ENCODE measurements at places on chromosomes 2 and 18.

DNA sequence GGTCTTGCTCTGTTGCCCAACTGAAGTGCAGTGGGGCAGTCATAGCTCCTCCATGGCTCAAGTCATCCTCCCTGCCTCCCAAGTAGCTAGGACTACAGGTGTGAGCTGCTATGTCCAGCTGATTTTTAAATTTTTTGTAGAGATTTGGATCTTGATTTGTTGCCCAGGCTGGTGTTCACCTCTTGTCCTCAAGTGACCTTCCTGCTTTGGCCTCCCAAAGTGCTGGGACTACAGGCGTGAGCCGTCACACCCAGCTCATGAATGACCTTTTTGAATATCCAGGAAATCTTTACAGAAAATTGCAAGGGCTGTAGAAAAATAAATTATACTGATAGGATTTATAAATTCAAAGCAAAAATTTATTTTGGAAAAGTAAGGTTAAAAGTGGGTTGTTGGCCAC, 17.4 kb downstream of the ACTR3 start:
- DNase-seq, result no peak

- DNase-seq, result no peak
Measured at GRCh38 chr2:166090346-166090745, 37.5 kb downstream of the SCN1A start.

DNA sequence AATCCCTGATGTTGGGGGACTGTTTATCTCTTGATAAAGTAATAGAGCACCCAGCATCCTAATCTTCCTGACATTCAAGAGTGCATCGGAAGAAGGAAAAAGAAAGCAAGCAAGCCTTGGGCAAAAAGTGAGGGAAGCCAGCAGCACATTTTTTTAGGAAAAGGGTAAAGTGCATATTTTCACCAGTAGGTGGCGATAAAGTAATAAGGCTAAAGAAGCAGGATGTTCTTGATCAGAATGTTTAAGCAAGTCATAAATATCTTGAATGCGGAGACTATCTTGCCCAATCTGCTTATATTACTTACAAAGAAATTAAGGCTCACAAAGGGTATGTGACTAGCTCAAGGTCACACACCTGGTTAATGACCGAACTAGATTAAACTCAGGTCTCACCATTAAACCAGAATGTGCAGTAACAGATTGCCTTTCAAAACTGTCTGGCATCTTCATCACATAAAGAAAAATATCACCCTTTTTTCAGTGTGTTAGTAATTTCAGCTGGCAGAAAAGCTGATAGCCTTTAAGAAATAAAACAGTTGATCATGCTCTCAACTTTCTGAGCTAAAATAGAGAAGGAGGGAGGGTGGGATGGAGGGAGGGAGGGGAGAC, 83.8 kb downstream of the VIT start:
- no peak for DNase-seq

GRCh38 chr2:119756837-119757236, 2.9 kb upstream of the PTPN4 start:
- DNase-seq, result peak; percentile 23

DNA sequence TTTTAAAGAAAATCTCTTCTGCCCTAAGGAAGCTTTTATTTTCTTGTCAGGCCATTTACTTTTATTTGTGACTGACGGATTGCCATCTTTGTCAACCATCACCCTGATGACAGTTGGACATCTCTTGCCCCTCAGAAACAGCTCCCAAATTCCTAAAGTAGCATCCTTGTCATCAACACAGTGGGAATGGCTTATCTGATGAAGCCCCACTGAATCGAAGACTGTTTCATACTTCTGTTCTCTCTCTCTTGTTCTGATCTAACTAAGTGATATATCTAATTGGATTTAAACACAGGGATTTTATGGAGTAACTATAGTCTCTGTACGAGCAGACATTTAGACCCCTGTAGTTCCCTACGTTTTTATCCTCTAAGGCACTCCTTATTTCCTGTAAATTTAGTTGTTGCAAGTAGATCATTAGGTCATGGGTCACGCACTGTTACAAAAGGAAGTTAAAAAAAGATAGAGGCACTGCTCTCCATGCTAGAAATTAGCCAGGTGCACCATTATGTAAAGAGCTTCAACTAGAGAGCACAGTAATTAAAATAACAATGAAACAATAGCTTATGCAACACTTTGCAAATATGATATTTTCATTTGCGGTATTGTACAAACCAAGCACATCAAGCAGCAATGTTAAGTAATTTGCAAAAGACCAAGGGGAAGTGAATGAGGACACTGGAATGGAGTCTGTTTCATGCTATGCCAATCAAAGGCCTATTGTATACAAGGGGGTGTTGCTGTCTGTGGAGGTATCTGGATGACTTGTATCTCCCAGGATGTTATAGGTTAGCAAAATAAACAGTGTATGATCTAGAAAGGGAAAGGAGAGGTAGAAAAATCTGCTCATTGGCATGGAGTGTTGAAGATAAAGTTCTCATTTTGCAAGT, 284.7 kb downstream of the LRRTM1 start:
- DNase-seq, result no peak

GRCh38 chr2:70101174-70101573, 13.9 kb downstream of the PCBP1 start:
- DNase-seq, result no peak

DNA sequence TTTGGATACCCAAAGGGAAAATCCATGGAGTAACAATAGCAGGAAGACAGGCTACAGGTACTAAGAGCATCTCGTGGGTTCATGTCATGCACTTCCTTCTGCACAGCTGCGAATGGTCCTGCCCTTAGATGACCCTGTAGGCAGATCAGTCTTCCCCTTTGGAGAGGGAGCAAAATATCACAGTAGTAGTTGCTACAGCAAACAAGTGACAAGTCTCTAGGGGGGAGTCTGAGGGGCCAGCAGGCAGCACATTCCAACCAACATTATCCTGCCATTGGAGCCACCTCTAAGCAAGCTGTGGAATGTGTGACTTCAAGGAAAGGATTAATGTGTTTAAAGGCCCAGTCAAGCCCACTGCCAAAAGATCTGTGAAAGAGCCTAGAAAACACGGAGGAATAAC, 273.2 kb upstream of the PARD3B start:
- DNase-seq, result no peak

- DNase-seq, result peak; percentile 42
Measured at GRCh38 chr18:6920099-6920955, 190.8 kb downstream of the ARHGAP28 start.

DNA sequence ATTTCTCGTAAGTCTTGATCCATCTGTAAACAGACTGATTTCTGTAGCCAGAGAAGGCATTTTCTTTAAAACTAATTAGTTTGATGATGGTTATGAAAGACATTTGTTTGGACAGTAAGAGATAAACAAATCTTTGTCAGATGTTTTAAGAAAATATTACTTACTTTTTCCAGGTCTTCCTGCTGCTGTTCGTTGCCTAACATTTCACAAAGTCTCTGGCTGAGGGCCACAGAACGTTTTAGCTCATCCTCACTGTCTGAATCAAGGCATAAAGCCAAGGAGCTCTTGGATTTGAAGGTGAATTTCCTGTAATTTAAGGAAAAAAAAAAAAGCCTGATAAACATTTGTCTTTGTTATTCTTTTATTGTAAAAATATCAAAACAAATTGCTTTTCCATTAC, 57.8 kb downstream of the VIL1 start:
- peak; percentile 69 for DNase-seq

- no peak for DNase-seq
Measured at GRCh38 chr18:66795051-66795450, 191.2 kb upstream of the CDH19 start.

DNA sequence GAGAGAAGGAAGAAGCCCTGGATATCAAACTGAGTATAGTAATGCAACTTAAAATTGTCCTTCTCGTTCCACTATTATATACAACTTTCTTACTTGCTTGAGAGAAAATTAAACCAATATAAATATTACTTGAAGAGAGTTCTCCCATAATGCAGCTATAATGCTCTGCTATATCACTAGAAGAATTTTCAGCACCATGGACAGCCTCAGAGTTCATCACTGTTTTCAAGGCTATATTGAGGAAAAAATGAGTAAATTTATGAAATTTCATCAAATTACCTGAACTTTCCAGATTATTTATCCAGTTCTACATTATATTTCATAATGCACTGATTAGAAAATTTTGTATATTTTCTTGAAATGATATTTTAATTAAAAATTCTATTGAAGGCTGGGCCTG, 1053.5 kb upstream of the FAM98A start:
- no peak for DNase-seq

DNA sequence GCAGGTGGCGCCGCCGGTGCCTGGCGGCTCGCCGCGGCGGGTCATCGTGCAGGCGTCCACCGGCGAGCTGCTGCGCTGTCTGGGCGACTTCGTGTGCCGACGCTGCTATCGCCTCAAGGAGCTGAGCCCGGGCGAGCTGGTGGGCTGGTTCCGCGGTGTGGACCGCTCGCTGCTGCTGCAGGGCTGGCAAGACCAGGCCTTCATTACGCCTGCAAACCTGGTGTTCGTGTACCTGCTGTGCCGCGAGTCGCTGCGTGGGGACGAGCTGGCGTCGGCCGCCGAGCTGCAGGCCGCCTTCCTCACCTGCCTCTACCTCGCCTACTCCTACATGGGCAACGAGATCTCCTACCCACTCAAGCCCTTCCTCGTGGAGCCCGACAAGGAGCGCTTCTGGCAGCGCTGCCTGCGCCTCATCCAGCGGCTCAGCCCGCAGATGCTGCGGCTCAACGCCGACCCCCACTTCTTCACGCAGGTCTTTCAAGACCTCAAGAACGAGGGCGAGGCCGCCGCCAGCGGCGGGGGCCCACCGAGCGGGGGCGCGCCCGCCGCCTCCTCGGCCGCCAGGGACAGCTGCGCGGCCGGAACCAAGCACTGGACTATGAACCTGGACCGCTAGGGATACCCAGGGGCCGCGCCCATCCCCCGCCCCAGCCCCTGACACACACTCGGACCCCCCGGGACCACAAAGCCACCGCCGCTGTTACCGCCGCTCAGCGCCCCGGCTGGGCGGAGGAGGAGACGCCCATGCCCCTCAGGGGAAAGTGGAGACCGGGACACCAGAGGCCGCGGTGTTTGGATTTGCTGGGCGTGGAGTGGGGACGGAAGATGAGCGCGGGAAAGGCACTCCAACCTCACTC, 1.1 kb downstream of the CDK5R2 start:
- no peak for DNase-seq

- no peak for DNase-seq
Measured at GRCh38 chr2:9115229-9115628, 91.4 kb upstream of the ASAP2 start.

DNA sequence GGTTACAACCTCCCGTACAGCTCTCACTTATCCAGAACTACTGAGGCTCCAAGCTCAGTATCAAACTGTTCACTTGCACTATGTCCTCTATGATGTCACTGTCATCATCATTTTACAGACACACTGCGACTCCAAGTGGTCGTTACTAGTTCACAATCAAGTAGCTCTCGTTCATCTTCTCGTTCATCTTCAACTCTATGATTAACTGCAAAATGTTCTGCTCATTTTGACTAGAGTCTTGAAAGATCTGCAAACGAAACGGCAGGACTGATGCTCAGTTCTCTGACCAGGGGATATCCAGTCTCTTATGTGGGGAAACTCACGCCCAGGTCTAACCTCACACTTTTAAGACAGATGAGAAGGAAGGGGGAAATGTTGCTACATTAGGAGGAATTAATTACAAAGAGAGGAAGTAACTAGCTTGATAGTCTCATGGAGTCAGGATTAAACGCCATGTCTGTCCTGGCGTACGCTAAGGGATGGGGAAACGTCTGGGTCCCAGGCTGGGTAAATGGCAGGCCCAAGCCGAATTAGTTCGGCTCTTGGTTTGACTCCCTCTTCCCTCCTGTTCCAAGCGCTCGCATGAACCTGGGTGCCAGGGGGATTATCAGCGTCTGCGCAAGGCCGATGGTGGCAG, 794 bp upstream of the CHCHD5 start:
- no peak for DNase-seq

- no peak for DNase-seq
Measured at GRCh38 chr2:146119586-146119985, 1599.7 kb upstream of the ZEB2 start.

GRCh38 chr18:26021061-26021754, 69.2 kb downstream of the SS18 start:
- DNase-seq, result no peak

DNA sequence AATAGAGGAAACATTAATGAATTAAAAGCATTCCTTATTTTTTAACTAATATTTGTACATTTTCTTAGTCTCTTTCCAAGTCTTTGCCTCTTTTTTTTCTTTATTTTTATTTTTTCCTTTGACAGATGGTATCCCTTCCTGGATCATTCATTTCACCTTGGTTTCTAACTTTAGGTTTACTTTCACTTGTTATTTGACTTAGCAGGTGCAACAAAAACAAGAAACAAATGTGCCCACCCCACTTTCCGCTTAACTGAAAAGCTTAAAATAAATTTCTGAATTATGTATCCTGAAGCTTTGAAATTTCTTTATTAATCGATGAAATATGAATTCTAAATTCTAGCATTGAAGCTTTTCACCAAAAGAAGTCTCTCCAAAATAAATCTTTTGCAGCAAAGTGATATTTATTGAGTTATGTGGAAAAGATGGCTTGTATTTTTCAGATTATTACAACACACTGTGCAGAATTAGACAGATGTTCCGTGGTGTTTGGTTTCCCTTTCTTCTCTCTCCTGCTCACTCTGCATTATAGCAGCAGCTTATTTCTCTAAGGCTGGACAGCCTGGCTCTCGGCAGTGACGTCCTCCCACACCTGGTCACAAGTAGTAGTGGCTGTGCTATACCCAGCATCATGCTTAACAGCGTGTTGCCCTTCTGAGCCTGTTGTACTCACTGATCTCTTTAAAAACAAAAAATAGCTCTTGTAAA, 99.1 kb upstream of the ZNF397 start:
- DNase-seq, result no peak

GRCh38 chr2:17544256-17544655, 3.8 kb downstream of the VSNL1 start:
- no peak for DNase-seq

DNA sequence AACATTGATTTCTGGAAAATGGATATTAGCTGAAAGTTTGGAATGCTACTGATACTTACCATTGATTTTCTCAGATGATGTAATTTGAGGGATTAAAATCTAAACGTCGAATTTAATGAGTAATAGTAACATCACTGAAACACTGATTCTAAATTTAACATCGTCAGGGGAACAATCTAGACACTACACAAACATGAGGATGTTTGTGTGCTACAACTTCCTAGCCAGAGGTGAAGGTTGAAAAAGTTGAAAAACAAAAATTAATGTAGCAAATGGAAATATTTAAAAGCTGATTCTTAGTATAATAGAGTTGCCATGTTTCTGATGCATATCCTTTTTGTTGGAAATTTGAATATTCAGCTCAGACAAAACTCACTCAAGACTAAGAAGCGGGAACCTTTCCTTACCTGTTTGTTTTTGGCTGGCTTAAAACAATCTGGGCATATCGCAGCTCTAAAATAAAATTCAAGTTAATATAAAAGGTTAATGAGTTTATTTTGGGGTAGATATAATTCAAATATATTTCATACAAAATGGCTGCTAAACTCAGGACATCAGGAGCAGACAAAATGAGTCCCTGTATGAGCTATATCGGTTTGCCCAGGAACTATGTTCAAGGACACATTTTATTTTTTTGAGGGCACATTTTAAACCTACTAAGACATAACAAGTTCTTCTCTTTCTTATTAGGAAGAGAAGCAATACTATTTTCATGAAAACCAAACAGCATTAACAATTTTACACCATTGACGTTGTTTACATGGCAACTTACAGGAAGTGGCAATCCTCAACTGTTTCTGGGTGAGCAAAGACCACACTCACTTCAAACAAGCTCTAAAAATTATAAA, 52.6 kb upstream of the PEX13 start:
- DNase-seq, result no peak

- no peak for DNase-seq
Measured at GRCh38 chr2:44283116-44283666, 7.9 kb downstream of the SLC3A1 start.

All from uterus (tissue), 4 donors.